Foreskin melanocyte (primary cell): ENCODE measurements at places on chromosomes 12 and 14.

DNA sequence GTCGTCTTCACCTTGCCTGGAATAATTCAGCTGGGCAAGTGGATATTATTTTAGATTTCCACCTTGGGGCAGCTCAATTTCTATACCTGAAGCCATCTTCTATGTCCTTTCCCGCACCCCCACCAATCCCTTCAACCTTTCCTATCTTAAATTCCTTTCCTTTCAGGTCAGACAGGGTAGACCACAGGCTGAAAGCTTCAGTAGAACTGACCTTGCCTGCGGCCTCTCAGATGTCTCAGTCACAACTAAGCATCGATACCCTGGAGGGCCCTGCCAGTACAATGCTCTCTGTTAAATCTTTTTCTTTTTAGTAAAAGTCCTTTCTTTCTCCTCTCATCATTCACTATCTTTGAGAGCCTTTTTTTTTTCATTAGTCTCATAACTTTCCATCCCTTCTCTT lies 38.9 kb downstream of the SLC2A14 start:
- no peak for DNase-seq

GRCh38 chr12:67147447-67147846 lies 121.7 kb upstream of the CAND1 start:
- no peak for DNase-seq

GRCh38 chr14:21018286-21018685 lies 6.6 kb downstream of the NDRG2 start:
- DNase-seq, result no peak

DNA sequence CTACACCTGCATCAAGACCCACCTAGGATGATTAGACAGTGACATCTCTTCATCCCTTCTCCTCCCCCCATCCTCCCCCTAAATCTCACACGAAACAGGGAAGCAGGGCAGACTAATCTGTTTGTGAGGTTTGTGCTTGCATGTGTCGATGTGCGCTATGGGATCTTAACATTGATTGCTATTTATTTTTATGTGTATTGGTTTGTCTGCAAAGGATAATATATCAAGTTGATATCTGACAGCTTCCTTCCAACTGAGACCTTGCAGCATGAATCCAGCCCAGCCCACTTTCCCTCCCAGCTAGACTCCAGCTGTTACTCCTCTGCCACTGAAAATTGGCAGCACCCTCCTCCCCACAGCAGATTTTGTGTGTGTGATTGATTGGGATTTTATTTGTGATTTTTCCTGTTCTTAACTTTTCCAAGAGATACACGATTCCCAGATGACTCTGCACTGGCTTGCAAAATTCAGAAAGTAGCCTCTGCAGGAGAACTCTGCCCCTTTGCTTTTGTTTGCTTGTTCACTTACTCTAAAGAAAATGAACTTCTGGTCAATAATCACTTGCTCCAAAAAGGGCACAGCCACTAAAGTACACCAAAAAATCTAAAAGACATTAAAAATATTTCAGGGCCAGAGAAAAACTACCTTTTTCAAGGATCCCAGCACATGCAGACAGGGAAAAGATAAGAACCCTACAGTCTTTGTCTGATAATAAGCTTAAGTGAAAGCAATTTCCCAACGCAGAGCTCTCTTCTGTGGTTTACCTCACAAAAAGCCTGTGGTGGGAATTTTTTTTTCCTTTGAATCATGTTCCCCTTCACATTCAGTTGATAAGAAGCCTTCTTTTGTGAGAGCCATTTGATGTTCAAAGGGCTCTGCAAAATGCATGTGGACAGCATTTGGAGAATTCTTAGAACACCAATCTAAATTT lies 222.1 kb downstream of the RPS29 start:
- DNase-seq, result no peak

GRCh38 chr12:50024805-50025186 lies 498 bp downstream of the RACGAP1 start:
- DNase-seq, result no peak

GRCh38 chr14:71163050-71163841 lies 256.0 kb downstream of the PCNX1 start:
- no peak for DNase-seq

GRCh38 chr12:52691076-52691840 lies 11.1 kb upstream of the KRT1 start:
- no peak for DNase-seq

GRCh38 chr12:57479376-57480115 lies at the start of gene ARHGAP9:
ARHGAP9 (minus strand) TSS chr12:57479866; CDS start chr12:57479406, 460 bp downstream.
- no peak for DNase-seq

- DNase-seq, result no peak
These were observed at the start of gene MORN3 for GRCh38 chr12:121669521-121669900. MORN3 (minus strand) TSS chr12:121669654; CDS start chr12:121669483, 171 bp downstream.

GRCh38 chr12:8018666-8019581 lies 13.6 kb upstream of the FOXJ2 start:
- no peak for DNase-seq

DNA sequence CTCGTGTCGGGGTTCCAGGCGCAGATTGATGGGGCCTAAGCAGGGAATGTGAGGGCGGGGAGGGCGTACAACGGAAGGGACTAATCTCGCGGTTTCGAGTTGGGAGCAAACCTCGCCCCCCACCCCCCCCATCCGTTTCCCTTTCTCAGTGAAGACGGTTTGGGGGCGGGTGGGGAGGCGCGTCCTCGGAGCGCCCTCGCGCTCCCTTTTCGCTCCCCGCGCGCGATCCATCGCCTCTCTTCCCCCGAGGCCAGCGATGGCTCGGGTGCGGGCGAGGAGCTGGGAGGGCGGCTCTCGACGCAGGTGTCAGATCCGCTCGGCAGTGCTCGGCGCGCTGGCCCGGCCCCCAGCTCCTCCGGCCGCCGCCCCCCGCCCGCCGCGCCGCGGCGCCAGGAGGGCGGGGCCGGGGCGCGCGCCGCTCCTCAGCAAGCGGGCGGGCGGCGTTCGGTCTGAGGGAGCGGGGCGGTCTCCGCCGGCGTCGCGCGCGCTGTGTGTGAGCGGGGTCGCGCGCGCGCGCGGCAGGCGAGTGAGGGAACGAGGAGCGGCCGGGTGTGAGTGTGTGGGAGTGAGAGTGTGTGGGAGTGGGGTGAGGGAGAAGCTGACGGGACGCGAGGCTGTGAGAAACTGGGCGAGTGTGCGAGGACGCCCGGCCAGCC lies at the start of gene RIMKLB:
TSS of gene RIMKLB (plus strand) at position 516 of the 656 bp plus-strand sequence. CDS start 15,876 bp downstream, outside the sequence.
- peak; percentile 71 for DNase-seq

GRCh38 chr12:127293507-127294310 lies 973.3 kb upstream of the TMEM132C start:
- DNase-seq, result peak; percentile 22

DNA sequence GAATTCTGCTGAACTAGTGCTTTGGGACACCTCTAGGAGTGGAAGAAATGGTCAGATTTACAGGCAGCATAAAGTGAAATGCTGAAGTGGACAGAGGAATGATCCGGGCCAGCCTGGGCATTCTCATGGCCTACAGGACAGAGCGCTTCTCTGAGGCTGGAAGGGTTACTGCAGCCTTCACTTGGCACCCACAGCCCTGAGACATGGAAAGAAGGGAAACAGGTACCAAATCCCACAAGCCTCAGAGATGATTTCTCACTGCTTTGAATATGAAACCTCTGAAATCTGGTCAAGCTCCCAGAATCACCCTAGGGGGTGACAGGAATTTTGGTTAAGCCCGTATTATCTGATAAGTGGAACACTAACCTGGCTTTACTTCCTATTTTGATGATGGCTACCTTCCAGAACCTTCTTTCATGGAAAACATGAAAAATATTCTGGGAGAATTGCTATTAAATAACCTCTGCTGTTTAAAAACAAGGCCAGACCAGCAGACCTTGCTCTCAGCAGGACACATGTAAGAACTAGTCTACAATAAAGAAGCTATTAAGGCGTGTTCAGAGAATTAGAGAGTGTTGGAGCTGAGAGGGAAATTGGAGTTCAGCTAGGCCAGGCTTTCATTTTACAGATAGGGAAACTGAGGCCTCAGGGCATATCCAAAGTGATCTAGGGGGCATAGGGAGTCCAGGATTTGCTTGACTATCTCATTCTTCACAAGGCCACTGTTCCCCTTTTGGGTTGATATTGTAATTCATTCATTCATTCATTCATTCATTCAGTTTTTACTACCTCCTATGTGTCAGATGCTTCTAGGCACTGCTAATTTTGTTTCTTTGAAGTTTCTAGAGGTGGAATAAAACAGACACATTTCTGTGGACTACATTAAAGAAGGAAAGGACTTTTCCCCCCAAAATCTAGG lies 281.5 kb downstream of the ZFP36L1 start:
- no peak for DNase-seq
